ENCODE measurements at places on chromosomes 1 and 21.
A peak's percentile ranks its signal among the peaks of the same experiment; 100 is the strongest.

- no peak overlapping the region for H3K27ac ChIP-seq
- H3K27me3 ChIP-seq = no peaks in the 10 kb centered on the region
- no peak for DNase-seq
- H3K4me1 ChIP-seq = no peaks in the 10 kb centered on the region
Measured at GRCh38 chr1:213526306-213526705, 461.5 kb upstream of the PROX1 start.

DNA sequence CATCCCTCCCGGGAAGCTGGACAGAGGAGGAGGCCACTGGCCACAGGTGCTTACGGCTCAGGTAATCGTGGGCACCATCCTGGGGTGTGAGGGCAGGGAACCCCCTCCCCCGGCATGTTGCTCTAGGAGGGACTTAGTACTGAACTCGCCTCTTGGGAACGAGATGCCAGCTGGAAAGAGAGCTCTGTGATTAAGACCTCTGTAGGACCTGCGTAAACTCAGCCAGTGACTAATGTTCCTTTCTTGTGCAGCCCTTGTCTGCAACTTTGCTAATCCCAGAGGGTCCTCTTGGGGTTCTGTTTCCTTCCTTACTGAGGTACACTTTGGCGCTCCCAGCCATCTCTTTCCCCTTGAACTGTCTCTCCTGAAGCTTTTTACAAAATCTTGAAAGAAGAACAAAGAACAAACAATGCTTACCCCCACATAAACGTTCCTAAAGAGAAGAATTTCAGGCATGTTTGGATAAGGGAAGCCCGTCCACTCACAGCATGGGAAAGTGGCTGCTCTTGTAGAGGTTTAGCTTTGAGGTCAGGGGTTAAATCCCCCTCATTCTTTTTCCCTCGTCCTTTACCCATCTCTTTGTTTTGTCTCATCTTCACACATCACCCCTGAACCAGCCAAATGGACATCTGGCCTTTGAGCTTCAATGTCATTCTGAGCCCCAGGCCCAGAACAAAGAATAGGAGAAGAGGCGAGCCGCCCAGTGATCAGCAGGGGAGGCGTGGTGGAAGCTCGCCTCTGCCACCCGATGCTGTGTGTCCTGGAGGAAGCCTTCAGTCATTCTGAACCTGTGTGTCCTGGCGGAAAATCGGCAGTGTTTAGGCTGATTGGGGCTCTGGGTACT lies 37.4 kb downstream of the CITED4 start:
- no peak overlapping the region for H3K27ac ChIP-seq
- no peaks in the 10 kb centered on the region for H3K4me1 ChIP-seq
- 0 out of 2 replicates have a peak, but pooled peaks cover 5% of the 10 kb centered on the region for H3K27me3 ChIP-seq
- H3K4me3 ChIP-seq = no peak overlapping the region

DNA sequence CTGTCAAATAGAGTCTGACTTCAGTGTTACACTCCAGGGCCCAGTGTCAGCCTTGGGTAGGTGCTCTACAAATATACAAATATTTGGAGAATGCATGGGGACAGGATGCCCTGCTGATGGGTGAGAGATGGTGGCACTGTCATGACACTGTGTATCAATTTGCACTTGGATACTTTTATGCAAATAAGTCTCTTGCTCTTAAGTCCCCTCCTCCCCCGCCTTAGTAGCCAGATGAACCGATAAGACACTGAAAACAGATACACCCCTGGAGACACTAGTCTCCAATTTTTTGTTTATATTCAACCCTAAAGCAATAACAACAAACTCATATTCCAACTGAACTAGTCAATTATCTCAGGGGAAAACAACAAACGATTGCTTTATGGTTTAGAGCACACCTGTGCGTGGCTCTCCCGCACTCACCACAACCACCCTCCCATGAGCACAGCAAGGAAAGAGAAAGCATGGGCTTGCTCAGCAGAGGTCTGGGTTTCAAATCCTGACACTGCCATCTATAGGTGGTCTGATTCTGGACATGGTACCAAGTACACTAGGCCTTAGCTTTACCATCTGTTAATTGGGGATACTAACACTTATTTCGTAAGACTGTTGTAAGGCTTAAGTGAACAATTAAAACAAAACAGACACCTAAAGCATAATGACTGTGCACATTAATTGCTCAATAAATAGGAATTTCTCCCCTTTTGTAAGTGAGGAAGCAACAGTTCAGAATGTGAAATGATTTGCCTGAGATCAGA lies 50.3 kb downstream of the HIVEP3 start:
- H3K27me3 ChIP-seq = no peaks in the 10 kb centered on the region
- no peak for DNase-seq
- peaks cover 49% of the 10 kb centered on the region for H3K4me1 ChIP-seq
- H3K4me3 ChIP-seq = no peak overlapping the region
- H3K27ac ChIP-seq = no peak overlapping the region

GRCh38 chr1:178529364-178530036 lies 16.6 kb downstream of the TEX35 start:
- DNase-seq = no peak
- H3K27ac ChIP-seq = peak overlapping the region; percentile 45
- no peaks in the 10 kb centered on the region for H3K27me3 ChIP-seq

DNA sequence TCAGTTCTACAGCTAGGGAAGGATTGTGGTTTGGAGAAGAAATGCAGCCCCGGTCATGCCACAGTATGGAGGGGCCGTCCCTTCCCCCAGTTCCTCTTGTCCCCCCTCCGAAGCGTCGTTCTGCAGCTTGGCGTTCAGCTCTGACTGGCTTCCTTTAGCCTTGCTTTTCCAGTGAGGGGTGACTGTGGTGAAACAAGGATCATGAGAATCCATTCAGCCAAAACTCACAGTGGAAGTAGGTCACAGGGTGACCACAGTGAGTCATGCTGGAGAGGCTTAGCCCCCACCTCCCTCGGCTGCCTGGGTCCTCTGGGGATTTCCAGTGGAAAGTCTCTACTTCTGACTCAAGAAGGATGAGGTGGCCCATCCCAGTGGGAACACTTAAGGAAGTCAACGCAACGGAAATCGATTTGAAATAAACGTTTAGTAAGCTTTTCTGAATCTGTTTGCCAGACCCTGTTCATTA lies 37.3 kb upstream of the COL6A2 start:
- H3K27me3 ChIP-seq = no peaks in the 10 kb centered on the region
- H3K27ac ChIP-seq = peak overlapping the region; percentile 99
- peak; percentile 87 for DNase-seq
- H3K4me3 ChIP-seq = no peak overlapping the region

- no peaks in the 10 kb centered on the region for H3K36me3 ChIP-seq
- no peaks in the 10 kb centered on the region for H3K27me3 ChIP-seq
- H3K27ac ChIP-seq = no peak overlapping the region
- H3K4me3 ChIP-seq = no peak overlapping the region
Measured at GRCh38 chr1:8846263-8846662, 28.8 kb upstream of the RERE start.

DNA sequence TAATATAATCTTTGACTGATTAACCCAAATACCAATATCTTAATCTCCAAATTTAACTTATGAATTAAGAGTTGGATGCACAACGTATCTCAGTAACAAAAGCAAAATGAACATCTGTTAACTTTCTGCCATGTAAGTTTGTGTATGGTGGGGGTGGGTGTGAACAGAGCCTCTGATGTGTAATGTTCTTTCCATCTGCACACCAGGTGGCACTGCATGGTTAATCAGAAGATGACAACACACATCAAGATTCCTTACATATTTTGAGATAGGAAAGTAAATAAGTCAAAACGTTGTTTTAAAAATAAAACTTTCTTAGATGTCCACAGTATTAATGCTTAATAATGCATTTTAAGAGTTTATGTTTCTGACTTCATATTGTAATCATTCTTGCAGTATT lies 251.9 kb downstream of the DPYD start:
- no peaks in the 10 kb centered on the region for H3K4me1 ChIP-seq
- no peaks in the 10 kb centered on the region for H3K36me3 ChIP-seq
- H3K4me3 ChIP-seq = no peak overlapping the region
- no peak for DNase-seq

GRCh38 chr1:198679535-198680173 lies 40.8 kb downstream of the PTPRC start:
- H3K27ac ChIP-seq = no peak overlapping the region
- no peak for DNase-seq
- no peaks in the 10 kb centered on the region for H3K36me3 ChIP-seq
- no peaks in the 10 kb centered on the region for H3K27me3 ChIP-seq

- no peaks in the 10 kb centered on the region for H3K36me3 ChIP-seq
- H3K4me1 ChIP-seq = peaks cover 70% of the 10 kb centered on the region
- peak overlapping the region; percentile 99 for H3K27ac ChIP-seq
- H3K4me3 ChIP-seq = no peak overlapping the region
- H3K27me3 ChIP-seq = no peaks in the 10 kb centered on the region
Measured at GRCh38 chr1:15347182-15347581, 62.5 kb upstream of the EFHD2 start.

DNA sequence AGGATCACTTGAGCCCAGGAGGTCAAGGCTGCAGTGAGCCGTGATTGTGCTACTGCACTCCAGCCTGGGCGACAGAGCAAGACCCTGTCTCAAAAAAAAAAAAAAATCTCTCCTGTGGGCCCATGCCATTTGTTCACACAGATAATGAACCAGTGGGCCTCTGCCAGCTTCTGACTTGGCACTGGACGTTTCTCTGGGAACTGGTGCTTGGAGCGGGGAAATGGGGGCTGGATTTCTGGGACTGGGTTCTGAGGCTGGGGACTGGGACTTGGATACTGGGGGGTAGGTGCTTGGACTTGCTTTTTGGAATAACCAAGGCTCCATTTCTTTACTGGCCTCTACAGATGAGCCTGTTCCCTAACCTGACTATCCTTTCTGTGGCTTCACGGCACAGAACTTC lies 9.7 kb downstream of the IFI6 start:
- no peaks in the 10 kb centered on the region for H3K36me3 ChIP-seq
- peaks cover 9% of the 10 kb centered on the region for H3K4me1 ChIP-seq
- H3K27me3 ChIP-seq = no peaks in the 10 kb centered on the region
- DNase-seq = no peak

GRCh38 chr1:50140182-50140447 lies 31.4 kb downstream of the ELAVL4 start:
- no peak overlapping the region for H3K27ac ChIP-seq
- no peak for DNase-seq
- no peaks in the 10 kb centered on the region for H3K36me3 ChIP-seq
- H3K27me3 ChIP-seq = 0 out of 2 replicates have a peak, but pooled peaks cover 4% of the 10 kb centered on the region

DNA sequence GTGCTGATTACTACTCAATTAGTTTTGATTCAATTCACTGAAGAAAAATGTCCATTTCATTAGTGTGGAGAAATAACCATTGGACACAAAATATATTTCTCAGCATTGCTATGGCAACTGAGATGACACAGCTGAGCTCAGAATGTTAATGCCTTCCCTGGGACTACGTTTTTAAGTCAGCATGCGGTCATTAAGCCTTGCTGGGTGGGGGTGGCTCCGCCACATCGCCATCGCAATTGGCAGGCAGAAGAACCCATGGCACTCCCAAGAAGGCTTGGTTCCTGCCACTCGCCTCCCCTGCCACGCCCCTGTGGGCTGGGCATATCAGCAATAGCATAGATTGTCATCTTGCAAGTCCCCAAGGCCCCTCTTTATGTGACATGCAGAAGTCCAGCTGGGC lies 256.7 kb upstream of the CAMK1G start:
- H3K4me3 ChIP-seq = no peak overlapping the region
- H3K27ac ChIP-seq = no peak overlapping the region
- no peaks in the 10 kb centered on the region for H3K27me3 ChIP-seq
- peaks cover 15% of the 10 kb centered on the region for H3K4me1 ChIP-seq

DNA sequence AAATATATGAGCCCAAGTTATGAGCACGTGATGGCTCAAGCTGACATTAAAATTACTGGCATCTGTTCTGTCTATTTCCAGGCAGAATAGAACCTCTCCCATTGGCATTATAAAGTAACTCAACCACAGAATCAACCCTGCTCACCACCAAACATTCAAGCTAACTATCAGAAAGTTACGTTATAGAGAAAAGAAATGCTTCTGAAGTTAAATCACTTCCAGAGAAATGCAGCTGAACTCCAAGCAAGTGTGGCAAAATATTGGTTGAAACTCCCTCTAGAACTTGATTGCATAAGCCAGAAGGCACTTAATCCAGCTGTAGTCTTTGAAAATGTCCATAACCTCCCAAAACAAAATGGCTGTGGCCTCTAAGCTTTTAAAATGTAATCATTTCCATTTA lies 36.2 kb upstream of the UBE2U start:
- no peaks in the 10 kb centered on the region for H3K27me3 ChIP-seq
- no peak overlapping the region for H3K4me3 ChIP-seq
- no peak for DNase-seq

DNA sequence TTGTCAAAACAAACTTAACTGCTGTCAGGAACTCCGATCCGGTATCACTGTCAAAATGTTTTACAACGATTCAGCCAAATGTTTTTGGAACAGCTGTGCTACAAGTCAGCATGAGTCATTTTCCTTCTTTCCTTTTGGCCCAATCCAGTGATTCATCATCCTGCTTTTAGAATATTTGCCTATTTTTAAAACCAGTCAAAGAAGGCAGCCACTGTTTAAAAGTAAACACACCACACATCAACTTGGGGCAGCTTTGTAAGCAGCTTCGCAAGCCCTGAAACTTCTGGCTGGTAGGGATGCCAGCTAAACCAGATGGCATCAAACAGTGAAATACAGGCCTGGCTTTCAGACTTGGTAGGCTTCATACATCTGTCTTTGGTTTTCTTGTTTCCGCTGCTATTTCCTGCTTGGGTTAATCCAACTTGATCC lies 14.9 kb downstream of the MAP3K7CL start:
- DNase-seq = peak; percentile 75
- no peaks in the 10 kb centered on the region for H3K36me3 ChIP-seq

GRCh38 chr1:31776516-31776915 lies 12.4 kb upstream of the ADGRB2 start:
- no peaks in the 10 kb centered on the region for H3K36me3 ChIP-seq
- H3K27ac ChIP-seq = no peak overlapping the region
- H3K27me3 ChIP-seq = peaks cover 17% of the 10 kb centered on the region
- no peak for DNase-seq

DNA sequence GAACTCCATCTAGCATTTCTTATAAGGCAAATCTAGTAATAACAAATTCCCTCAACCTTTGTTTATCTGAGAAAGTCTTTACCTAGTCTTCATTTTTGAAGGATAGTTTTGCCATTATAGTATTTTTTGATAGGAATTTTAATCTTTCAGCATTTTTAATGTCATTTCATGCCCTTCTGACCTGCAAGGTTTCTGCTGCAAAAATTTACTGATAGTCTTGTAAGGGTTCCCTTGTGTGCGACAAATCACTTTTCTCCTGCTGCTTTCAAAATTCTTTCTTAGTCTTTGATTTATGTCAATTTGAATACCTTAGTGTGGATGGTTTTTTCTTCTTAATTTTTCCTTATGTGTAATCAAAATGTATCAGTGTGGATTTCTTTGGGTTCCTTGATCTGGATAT lies 297.5 kb upstream of the FAM78B start:
- no peak for DNase-seq
- H3K4me3 ChIP-seq = no peak overlapping the region
- no peak overlapping the region for H3K27ac ChIP-seq
- H3K36me3 ChIP-seq = no peaks in the 10 kb centered on the region
